ENCODE measurements at places on chromosomes 4 and X.

- DNase-seq = no peak
Measured at GRCh38 chrX:69510137-69510715, 6.1 kb downstream of the NALF2 start.

GRCh38 chrX:106952988-106953387 lies 32.8 kb downstream of the CLDN2 start:
- DNase-seq = no peak

GRCh38 chr4:93143902-93144301 lies 684.7 kb upstream of the ATOH1 start:
- no peak for DNase-seq

- DNase-seq = no peak
Measured at GRCh38 chr4:59127743-59128142, 2017.6 kb upstream of the IGFBP7 start.

DNA sequence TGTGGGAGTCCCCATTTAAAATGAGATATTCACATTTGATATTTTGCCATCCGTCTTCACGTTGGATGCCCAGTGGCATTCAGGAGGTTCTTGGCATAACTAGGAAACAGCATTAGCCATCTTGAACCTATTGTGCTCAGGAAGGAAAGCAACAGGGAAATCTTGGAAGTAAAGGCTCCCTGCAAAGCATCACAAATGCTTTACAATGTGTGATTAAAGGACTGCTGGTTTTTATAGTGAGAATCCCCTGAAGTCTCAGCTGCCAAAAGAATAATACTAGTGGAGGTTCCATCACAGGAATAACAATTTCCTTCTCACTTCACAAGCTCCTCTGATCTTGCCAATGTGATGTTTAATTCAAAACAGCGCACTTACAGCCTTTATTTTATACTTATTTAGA lies 49.7 kb upstream of the NPNT start:
- DNase-seq = no peak

DNA sequence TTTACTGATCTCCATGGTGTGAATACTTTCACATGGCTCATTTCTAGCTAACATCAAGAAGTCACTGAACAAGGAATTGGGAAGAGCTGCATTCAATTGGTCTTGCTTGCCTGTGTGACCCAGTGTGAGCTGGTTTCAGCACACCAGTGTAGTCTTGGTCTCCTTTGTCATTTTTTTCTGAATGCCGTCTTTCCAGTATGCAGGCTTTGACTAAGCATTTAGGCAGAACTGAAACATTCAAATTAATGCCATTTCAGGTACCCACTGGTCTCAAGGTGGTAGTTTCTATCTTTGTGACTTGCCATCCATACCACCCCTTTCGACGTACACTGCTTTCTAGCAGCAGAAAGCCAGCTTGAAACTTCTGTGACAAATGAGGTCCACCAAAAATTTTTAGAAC lies 550.5 kb upstream of the BOD1L1 start:
- no peak for DNase-seq

DNA sequence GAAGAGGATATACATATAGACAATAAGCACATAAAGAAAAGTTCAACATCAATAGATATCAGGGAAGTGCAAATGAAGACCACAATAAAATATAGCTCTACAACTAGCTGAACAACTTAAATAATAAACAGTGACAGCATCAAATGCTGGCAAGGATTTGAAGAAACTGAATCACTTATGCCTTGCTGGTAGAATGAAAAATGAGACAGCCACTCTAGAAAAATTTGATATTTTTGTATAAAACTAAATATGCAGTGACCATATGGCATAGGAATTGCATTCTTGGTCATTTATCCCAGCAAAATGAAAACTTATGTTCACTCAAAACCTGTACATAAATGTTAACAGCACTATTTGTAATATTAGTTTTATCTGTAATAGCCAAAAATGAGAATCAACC lies 1102.0 kb downstream of the C4orf33 start:
- DNase-seq = no peak
